ENCODE measurements at places on chromosomes 7 and 10.

- no peak for DNase-seq
Measured at GRCh38 chr7:27174874-27175625, 930 bp upstream of the HOXA10 start.

DNA sequence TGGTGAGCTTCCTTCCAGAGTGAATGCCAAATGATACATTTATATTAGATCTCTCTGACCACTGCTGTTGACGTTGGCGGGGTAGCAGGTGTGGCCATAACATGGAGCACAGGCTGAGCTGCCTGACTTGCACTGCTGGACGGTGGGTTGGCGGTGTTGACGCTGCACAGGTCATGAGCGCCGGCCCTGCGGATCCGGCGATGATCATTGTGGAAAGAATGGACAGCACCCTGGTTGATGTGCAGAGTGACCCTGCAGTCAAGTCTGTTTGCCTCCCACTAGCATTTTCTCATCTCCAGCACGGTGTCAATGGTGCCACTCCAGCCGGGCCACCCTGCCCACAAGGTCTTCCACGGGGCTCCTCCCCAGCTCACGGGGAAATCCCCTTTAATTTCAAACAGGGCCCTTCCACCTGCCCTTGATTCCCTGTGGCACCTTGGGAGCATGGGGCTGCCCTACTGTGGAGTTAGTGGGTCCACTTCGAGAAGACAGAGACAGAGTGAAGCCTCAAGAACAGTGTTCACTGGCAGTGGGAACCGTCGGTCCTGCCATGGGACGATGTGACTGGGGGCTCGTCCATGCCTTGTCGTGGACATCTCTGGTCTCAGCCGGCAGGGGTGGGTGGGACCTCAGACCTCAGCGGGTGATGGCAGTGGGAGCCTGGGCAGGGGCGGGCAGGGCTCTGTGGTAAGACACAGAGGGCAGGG lies 613.5 kb downstream of the PTPRN2 start:
- no peak for DNase-seq

GRCh38 chr10:12561307-12561706 lies 212.0 kb downstream of the CAMK1D start:
- no peak for DNase-seq

DNA sequence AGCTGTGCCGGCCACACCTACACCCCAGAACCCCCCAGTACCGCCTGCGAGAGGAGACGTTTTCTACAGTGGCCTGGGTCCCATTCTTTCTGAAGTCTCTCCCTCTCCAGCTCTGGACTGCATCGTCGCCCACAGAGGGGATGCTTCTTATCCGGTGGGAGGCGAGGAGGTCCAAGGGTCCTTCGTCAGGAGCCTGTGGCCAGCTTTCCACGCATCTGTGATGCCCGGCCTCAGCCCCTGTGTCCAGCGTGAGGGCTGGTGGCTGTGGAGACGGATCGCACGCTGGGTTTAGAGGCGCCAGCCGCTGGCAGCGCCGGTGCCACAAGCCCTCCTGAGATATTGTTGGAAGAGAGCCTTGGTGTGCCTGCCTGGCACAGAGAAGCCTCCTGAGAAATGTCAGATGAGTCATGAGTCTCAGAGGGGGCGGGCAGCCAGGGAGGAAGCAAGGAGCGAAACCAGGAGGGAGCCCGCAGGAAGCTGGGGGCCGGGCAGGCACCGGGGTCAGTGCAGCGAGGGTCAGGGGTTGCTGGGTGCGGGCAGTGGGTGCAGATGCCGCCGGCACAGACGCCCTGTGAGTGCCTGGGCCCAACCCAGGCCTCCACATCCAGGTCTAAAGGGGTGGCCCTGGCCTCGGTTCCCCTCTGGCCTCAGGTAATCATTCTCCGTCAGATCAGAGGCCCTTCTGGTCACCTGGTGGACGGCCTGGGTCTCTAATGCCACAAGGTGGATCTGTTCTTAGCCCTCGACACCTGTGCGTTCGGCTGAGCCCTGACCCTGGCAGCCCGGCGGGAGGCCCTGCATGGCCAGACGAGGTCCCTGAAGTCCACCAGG lies 86.0 kb upstream of the DIP2C start:
- no peak for DNase-seq

DNA sequence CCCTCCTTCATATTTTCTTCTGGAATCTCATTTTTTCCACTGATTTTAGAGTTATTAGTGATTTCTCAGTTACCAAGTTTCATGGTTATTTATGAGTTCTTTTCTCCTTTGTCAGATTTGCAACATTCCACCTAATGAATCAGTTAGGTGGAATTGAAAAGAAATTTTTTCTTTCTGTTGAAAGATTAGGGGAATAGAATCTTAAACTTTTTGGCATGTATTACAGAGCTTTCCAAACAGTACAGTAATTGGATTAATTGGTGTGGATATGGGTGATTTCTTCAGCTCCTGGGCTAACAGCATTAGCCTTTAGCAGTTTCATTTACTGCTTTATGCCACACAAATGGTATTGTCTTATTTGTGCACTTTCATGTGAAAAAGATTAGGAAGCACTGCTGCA lies 17.0 kb downstream of the STAM start:
- DNase-seq, result no peak

Data from stimulated activated CD8-positive, alpha-beta memory T cell treated with anti-CD3 and anti-CD28 coated beads, Interleukin-4, amount 100 ng/mL, for 4 hours (primary cell).